Natural killer cell treated with Interleukin-12 subunit alpha and Interleukin-12 subunit beta and Interleukin-15 and Interleukin-18, amount 100 ng/mL, for 72 hours (primary cell): ENCODE measurements at places on chromosomes 12 and 14. TPM values are rescaled to one million over a fixed set of nuclear protein-coding genes. Genes with fewer than 3 reads are reported as not detected.

DNA sequence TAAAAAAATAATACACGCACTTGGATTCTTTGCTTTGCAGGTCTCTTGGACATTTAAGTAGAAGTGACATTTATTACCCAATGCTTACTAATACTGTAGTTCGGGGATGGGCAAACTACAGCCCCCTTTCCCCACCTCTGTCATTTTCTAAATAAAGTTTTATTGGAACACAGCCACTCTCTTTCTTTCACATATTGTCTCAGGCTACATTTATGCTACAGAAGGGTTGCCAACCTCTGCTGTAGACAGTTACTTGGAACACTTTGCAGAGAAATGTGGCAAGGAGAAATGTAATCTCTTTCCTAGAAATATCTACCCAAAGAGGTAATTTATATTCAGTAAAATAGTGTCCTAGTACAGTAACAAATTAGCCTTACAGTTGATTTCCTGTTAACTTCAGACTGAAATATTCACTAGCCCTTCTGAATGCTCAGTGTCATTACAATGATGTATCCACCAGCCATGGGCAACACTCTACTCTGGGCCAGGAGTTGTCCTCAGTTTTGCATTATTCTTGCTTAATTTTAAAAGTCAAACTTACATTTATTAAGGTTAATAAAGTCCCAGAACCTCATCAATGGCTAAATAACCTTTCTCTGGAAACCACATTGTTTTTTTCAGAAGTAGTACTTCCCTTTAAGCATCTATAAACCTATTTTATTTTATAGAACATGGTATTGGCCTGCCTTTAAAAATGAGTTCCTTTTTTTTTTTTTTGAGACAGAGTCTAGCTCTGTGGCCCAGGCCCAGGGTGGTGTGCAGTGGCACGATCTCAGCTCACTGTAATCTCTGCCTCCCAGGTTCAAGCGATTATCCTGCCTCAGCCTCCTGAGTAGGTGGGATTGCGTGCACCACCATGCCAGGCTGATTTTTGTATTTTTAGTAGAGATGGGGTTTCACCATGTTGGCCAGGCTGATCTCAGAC, 269.6 kb upstream of the AMIGO2 start:
- no peak for DNase-seq

DNA sequence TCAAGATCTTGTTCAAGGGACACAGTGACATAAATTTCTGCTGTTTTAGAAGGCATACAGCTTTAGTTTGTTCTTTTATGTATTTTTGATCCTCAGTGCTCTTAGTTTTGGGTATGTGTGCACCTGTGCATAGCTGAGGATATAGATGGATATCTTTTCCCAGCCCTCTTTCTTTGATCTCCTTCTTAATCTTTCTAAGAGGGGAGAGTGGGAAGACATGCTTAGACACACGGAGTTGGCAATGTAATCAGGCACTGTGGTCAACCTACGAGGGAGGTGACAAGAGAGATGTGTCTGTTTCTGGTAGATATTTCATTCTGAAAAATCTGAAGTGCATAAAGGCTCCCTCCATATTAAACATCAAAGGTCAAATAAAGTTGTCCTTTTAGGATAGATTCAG, 340.6 kb downstream of the TMEM132D start:
- DNase-seq, result no peak

SLC38A4 gene
- total RNA-seq, result not detected

GRCh38 chr12:18731156-18731555, 6.7 kb downstream of the PLCZ1 start:
- no peak for DNase-seq

GRCh38 chr12:57109207-57110103, 1.7 kb downstream of the STAT6 start:
- DNase-seq, result no peak

GRCh38 chr12:69026336-69026735, 93.4 kb upstream of the CPM start:
- DNase-seq, result no peak

- DNase-seq, result no peak
Measured at GRCh38 chr14:99224116-99224910, 47.7 kb downstream of the BCL11B start.

FOXN3 gene
- total RNA-seq, result 127 TPM

CLEC14A gene
- not detected for total RNA-seq

DNA sequence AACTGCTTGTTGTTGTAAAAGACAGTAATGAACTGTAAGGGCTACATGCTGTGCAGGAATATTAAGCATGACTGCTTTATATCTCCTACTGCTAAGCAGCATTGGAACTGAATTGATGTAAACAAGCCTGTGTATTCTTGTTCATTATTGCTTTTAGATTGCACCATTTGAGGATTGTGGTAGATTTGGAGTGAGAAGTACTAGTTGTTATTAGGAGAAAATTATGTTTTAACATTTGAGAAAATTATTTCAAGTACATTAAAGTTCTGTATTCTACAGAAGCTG, 212.7 kb downstream of the ERC1 start:
- no peak for DNase-seq

DNA sequence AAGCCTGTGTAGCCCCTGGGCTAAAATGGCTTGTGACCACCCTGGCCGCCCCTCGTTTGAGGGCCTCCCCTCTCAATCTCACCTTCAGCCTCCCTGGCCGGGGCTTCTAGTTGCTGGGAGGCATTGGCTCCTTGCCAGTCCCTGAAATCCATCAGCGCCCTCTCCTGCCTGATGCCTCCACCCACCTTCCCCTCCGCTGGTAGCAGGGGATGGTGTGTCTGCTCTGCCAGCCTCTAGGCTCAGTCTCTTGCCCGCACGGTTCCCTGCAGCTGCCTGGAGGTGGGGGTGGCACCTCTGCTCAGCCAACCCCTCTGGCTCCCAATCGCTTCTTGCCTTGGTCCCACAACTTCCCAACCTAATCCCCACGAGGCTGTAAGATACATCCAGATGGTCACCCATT, 167.9 kb downstream of the PHETA1 start:
- no peak for DNase-seq

GRCh38 chr12:51947246-51947996, 4.1 kb upstream of the ACVR1B start:
- no peak for DNase-seq

GRCh38 chr14:96112032-96112431, 72.9 kb downstream of the C14orf132 start:
- no peak for DNase-seq

RPL10L gene
- not detected for total RNA-seq

PIWIL1 gene
- total RNA-seq, result not detected

GRCh38 chr12:2501464-2502191, 293.1 kb upstream of the FKBP4 start:
- no peak for DNase-seq

CACNA1C gene
- total RNA-seq, result not detected

- no peak for DNase-seq
Measured at GRCh38 chr12:10016881-10017280, 6.5 kb downstream of the CLEC12B start.

BCL2L14 gene
- not detected for total RNA-seq

DNA sequence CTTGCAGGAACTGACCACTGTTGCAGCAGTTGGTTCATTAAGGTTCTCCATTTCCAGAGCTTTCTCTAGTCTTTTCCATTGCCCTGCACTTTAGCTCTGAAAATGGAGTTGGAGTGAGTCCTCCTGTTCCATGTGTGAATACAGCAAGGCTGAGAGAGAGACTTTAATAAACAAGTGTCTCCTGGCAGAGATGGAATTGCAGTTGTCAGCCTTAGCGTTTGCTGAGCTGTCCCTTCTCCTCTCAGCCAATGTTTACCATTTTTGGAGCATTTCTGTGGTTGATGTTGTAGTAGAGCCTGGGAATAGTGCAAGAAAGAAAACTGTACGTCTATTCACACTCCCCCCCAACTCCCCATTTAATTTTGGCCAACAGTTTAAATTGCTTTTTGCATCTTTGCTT, 7.5 kb upstream of the MANSC4 start:
- DNase-seq, result no peak

GRCh38 chr14:61899497-61899896, 137.3 kb downstream of the SNAPC1 start:
- DNase-seq, result no peak

- DNase-seq, result no peak
Measured at GRCh38 chr14:61638595-61639387, 56.5 kb upstream of the HIF1A start.

ZFHX2 gene
- total RNA-seq, result 2.8 TPM

GRCh38 chr12:45669093-45669492, 60.4 kb upstream of the ARID2 start:
- DNase-seq, result no peak

DNA sequence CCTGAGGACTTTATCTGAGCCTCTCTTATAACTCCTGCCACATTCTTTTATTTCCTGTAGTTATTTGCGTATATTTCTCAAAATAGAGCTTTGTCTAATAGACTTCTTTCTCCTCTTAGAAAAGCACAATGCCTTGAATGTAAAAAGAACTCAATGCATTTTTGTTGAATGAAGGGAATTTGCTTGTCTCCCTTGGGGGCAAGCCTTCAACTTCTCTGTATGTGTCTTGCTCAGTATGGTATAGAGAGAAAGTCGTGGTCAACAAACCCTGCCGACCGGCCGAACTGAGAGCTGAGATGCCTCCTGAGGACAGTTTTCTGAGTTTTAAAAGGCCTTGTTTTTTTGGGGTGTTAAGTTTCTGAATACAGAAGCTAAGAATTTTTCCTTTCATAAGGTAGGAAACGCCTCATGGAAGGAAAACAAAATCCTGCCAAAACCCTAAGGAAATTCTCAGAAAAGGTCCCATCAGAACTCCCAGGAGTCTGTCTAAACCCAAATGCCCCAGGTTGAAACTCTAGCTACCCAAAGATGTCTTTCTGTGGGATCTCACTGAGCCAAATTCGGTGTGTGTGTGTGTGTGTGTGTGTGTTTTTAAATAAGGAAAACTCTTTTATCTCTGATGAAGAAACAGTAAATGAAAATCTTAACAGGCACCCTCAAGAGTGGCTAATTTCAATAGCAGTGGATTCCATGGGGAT, 136.6 kb downstream of the C12orf75 start:
- no peak for DNase-seq

DNA sequence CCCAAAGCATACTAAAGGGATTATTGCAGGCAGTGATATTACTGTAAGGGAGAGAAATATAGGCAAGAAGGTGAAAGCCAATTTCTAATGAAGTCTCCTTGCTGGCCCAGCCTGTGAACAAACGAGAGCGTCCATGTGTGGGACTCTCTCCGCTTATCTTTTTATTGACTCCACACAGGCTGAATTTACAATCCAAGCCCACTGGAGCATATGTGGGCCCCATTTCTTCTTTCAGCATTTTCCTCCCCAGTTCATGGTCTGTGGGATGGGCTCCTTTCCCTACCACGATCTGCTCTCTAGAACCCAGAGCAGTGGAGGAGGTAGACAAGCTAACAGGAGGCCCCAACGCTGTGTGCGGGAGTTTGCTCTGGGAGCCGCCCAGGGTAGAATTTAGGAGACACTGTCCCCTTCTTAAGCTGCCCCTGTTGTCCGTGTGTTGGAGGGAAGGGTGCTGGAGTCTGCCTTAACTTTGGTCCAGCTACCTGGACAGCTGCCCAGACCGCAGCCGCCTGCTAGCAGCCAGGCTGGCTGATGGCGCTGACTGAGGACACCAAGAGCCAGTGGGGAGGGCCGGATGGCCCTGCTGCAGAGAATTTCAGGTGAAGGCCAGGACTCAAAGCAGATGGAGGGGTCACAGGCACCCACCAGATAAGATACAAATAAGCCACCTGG, 3.2 kb upstream of the HOXC11 start:
- DNase-seq, result no peak

RFLNA gene
- not detected for total RNA-seq

DNA sequence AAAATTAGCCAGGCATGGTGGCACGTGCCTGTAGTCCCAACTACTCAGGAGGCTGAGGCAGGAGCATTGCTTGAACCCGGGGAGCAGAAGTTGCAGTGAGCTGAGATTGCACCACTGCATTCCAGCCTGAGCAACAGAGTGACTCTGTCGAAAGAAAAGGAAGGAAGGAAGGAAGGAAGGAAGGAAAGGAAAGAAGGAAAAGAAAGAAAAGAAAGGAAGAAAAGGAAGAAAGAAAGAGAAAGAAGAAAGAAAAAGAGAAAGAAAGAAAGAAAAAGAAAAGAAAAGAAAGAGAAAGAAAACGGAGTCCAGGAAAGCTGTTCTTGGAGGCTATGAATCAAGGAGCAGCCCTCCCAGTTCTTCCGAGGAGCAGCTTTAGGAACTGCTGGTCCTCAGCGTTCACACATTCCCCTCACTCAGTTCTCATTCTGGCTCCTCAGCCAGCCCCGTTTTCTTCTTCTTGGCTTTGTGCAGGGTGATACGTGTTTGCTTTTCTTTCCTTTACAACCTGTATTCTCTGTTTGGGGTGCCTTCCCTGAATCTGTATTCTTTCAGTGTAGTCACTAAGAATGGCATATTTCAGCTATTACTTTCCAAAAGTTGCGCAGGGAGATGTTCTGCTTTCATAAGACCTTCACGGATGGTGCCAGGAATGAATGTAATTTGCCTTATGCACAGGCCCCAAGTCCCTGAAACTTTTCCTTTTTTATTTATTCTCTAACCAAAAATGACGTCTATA, 12.2 kb downstream of the FBXL14 start:
- no peak for DNase-seq

TAS2R42 gene
- total RNA-seq, result not detected

GRCh38 chr14:91506226-91506625, 3.9 kb downstream of the PPP4R3A start:
- DNase-seq, result no peak

OAS2 gene
- 59.2 TPM for total RNA-seq

DNA sequence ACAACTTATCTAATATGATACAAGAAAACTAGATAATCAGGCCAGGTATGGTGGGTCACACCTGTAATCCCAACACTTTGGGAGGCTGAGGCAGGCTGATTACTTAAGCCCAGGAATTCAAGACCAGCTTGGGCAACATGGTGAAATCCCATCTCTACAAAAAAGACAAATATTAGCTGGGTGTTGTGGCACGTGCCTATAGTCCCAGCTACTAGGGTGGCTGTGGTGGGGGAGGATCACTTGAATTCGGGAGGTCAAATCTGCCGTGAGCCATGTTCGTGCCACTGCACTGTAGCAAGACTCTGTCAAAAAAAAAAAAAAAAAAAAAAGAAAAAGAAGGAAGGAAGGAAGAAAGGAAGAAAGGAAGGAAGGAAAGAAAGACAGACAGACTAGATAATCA, 27.0 kb downstream of the ZCRB1 start:
- no peak for DNase-seq

GRCh38 chr14:103735815-103736545, 20.4 kb downstream of the ZFYVE21 start:
- no peak for DNase-seq
